AG08396 (cell line): ENCODE measurements at places on chromosomes 7 and 10.
A peak's percentile ranks its signal among the peaks of the same experiment; 100 is the strongest.

GRCh38 chr7:5690931-5691473 is 90.5 kb downstream of the RNF216 start:
- no peak for DNase-seq

- no peak for DNase-seq
Observed at GRCh38 chr10:94219829-94220228, 142.9 kb downstream of the NOC3L start.

DNA sequence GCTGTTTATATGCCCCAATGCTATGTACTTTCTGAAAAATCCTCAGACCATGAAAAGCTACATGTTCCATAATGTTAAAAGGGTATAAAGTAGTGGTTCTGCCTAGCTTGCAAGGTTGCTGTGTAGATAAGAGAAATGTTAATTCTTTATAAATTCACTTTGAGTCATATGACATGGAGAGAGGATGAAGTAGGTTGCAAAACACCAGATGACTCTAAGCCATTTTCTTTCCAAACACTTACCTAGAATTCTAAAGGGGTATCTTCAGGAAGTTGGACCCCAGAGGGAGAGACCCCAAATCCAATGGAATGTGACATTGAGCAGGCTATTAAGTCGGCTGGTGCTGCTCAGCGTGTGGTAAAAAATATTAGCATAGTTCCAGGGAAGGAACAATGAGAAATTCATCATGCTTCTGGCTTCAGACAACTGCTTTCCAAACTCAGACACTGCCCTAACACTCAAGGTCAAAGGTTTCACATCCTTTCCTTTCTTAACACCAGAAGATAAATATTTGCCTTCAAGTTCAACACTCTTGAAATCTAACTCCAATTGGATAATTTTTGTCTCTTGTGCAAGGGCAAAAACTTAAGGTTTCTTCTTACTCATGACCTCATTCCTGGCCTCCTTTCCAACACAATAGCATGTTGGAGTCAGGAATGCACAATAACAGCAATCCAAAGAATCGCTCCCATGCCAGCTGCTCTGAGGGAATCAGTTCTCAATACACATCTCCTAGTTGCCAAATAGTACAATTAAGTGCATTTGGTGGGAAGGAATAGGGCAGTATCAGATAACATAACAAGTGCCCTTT is 100.7 kb upstream of the AFAP1L2 start:
- DNase-seq, result peak; percentile 31

DNA sequence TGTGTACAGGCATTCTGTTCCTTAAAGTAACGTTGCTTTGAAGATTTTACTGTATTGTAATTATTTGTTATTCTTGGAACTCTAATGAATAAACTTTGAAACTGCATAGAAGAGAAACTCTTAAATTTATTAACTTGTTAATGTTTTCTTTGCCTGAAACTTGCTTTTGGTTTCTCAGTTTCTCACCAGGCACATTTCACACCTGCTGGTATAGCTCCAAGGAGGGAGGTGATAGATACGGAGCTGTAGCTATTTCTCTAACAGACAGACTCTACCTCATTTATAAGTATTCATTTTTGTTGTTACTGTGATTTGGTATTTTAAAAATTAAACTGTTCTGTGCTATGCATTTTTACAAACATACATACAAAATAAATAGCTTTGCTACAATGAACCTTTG is 32.7 kb downstream of the R3HCC1L start:
- no peak for DNase-seq

- no peak for DNase-seq
Observed at GRCh38 chr10:59748834-59749233, 4.4 kb downstream of the MRLN start.

GRCh38 chr7:155991470-155991869 is 179.2 kb upstream of the SHH start:
- DNase-seq, result no peak

GRCh38 chr10:83607959-83608745 is 531.2 kb upstream of the GHITM start:
- no peak for DNase-seq

- no peak for DNase-seq
Observed at GRCh38 chr10:109328001-109328400, 595.3 kb downstream of the XPNPEP1 start.

- no peak for DNase-seq
Observed at GRCh38 chr10:102122450-102122849, 2.3 kb upstream of the LDB1 start.

DNA sequence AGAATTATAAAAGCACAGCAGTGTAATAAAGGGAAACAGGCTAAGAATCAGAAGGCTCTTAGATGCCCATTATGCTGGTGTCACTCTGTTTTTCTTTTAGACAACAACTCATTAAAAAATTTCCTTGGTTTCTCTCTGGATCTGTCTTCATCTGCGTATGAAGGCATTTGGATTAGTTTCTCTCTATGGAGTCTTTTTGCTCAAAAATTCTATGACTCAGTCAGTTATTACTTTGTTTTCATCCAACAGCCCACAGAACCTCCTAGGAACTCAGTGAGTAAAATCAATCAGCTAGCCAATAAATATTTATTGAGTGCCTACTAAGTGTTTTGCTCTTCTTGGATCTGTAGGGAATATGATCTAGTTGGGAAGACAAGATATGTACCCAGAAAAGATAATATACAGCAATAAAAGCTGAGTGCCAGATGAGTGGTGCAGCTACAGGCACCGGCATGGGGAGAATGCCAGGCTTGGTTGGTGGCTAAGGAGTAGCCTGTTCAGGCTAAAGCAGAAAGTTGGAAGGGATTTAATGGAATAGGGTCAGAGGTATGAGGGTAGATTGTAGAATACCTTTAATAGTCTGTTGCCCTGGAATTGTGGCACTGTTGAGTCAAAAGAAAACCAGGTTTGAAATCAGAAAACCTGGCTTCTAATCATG is 156.2 kb downstream of the LRRC4 start:
- peak; percentile 14 for DNase-seq

- DNase-seq, result no peak
Observed at GRCh38 chr7:93461350-93461749, 113.2 kb downstream of the CALCR start.

DNA sequence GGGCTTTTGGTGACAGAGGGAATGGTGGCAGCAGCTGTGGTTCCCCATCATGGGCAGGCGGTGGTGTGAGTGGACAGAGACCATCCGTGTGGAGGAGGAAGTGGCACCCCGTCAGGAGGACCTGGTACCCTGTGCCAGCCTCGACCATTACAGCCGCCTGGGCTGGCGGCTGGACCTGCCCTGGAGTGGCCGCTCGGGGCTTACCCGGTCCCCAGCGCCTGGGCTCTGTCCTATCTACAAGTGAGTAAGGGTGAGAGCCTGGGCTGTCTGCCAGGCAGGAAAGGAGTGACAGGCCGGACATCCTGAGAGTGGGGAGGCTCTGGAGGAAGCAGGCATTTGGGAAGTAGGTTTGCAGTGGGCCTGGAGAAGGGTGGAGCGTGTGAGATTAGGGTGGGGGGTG is 2.9 kb upstream of the ZNF467 start:
- no peak for DNase-seq

DNA sequence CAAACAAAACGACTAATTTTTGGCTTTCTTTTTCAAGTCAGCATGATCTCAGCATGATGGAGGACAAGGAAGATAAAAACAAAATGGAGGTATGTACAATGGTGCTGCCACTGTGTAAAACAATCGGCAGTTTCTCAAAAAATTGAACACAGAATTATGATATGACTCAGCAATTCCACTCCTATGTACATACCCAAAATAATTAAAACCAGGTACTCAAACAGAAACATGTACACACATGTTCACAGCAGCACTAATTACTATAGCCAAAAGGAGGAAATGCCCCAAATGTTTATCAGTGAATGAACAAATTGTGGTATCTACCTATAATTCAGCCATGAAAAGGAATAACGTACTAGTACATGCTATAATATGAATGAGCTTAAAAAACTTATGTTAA is 29.9 kb downstream of the SNX13 start:
- DNase-seq, result no peak

DNA sequence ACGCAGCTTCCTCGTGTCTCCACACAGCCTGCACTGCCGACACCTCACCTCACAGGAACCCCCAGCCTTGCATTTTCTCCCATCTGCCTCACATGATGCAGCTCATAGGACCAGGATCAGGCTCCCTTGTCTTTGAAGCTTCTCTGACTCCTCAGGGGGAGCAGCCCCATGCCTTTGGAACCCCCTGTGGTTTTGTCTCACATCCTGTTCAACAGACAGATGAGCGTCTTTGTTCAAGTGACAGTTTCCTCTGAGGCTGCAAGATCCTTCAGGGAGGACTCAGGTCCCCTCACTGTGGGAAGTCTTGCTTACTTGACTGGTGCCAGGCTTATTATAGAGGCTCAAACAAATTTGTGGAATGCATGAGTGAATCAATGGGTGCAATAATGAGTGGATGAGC is 667.1 kb downstream of the INHBA start:
- no peak for DNase-seq

- DNase-seq, result peak; percentile 93
Observed at GRCh38 chr7:64313740-64314491, at the start of gene ZNF736. Gene ZNF736 (plus strand): TSS chr7:64313961. CDS start chr7:64314151, 190 bp downstream.

DNA sequence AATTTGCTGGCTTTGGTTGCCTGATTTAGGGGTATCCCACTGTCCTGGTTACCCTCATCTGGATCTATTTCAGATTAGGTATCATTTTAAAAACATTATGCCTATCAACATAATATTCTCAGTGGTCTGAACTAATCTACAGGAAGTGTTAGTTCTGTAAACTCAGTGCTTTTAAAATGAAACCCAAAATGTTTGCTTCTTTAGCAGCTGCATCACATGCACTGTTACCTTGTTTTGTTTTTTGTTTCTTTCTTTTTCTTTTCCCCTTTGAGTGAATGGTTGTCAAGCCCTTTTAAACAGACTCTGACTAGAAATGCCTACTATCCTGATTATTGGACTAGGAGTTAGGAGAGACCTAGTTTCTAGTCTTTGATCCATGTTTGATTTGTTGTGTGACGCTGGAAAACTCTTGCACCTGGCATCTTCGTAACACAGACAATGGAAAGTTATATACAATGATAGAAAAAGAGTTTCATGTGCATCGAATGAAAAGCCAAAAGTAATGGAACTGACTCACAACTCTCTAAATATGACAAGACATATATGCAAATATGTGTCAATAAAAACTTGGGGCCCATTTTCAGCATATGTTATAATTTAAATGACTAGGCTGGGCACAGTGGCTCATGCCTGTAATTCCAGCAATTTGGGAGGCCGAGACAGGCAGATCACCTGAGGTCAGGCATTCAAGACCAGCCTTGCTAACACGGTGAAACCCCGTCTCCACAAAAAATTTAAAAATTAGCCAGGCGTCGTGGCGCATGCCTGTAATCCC is 52.3 kb upstream of the STRIP2 start:
- DNase-seq, result no peak

DNA sequence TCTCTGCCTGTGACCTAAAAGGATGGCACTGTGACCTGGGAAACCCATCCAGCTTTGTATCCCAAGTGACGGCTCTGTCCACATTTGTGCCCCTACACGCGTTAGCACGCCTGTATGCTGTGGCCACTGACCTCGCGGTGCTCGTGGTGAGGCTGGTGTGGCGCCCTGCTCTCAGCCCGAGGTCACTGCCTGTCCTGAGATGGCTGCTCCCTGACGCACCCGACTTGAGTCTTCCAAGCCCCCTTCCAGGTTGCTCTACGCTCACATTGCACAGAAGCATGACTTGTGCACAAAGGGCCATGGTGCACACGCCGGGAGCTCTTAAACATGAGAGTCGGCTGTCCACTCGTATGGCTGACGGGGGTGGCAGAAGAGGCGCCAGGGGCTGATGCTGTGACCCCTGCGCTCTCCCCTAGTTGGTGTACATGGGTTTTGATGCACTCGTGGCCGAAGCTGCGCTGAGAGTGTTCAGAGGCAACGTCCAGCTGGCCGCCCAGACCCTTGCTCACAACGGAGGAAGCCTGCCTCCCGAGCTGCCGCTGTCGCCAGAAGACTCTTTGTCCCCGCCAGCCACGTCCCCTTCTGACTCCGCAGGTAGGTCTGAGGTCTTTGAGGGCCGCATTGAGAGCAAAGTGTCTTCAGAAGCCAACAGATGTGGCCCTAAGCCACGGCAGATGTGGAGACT is 33.5 kb downstream of the WDR86 start:
- no peak for DNase-seq

- peak; percentile 33 for DNase-seq
Observed at GRCh38 chr7:140060788-140061606, 1.8 kb downstream of the PARP12 start.

GRCh38 chr7:130781346-130781745 is 47.3 kb upstream of the KLF14 start:
- no peak for DNase-seq

DNA sequence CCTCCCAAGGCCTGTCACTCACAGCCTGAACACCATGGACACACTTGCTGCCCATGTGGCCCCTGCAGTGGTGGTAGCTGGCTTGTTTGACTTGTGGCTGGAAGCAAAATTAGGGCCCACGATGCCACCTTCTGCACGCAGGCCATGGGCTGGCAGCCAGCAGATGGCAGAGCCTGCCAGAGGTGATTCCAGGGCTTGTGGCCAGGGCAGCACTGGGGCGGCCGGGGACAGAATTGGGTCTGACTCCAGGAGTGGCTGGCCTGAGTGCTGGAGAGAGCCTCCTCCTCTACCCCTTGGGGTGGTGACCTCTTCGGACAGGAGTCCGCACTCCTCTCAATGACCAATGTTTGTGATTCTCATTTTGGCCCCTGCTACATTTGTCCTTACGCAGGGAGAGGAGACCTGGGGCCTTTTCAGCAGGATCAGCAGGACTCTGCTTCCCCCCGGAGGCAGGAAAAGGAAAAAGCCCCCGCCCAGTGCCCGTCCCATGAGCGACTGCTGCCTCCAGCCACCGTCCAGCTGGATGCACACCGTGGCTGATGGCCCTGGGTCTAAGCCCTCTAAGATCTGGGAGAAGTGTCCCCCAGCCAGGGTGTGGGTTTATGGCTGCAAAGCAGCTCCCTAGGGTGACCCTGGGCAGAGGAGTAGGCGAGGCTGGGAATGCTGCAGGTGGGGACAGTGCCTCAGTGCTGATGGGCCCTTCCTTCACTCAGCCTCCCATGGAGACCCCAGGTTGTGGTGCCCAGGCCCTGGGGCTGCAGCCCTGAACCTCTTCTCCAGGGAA is 26.5 kb downstream of the DNAJB12 start:
- DNase-seq, result peak; percentile 67

DNA sequence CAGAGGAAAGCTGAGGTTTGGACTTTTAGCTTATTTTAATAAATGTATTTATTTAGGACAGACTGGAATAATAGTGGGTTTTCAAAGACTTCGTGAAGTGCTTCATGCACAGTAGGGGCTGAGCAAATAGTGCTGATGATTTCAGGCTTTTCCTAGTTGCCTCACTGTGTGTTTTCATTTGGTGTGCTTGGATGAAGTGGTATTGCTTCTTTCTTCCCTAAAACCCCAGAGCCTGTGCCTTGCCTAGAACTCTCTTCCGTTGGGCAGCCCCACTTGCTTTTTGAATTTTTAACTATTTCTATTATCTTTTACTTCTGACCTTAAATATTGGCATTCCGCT is 49.6 kb downstream of the ARID5B start:
- no peak for DNase-seq

- peak; percentile 63 for DNase-seq
Observed at GRCh38 chr7:97024209-97025129, at the start of gene DLX5. Gene DLX5 (minus strand): TSS chr7:97024831. CDS start chr7:97024623, 208 bp downstream.

- DNase-seq, result no peak
Observed at GRCh38 chr10:93514521-93514920, 18.1 kb downstream of the CEP55 start.
